Stomach (tissue), 19 donors: ENCODE measurements at places on chromosomes 6 and 20. TPM values are rescaled to one million over a fixed set of nuclear protein-coding genes. Genes with fewer than 3 reads are reported as not detected.

HNF4A gene
- polyA plus RNA-seq, result 18.5 TPM

SAYSD1 gene
- polyA plus RNA-seq, result 6.6 TPM

TMEM200A gene
- polyA plus RNA-seq, result 0.23 TPM

FAM83C gene
- not detected for polyA plus RNA-seq

OR2H2 gene
- polyA plus RNA-seq, result not detected

HINT3 gene
- 9.3 TPM for polyA plus RNA-seq

DPPA5 gene
- polyA plus RNA-seq, result not detected

GRCh38 chr6:43634702-43635303 lies 837 bp upstream of the MAD2L1BP start:
- DNase-seq, result no peak

DNA sequence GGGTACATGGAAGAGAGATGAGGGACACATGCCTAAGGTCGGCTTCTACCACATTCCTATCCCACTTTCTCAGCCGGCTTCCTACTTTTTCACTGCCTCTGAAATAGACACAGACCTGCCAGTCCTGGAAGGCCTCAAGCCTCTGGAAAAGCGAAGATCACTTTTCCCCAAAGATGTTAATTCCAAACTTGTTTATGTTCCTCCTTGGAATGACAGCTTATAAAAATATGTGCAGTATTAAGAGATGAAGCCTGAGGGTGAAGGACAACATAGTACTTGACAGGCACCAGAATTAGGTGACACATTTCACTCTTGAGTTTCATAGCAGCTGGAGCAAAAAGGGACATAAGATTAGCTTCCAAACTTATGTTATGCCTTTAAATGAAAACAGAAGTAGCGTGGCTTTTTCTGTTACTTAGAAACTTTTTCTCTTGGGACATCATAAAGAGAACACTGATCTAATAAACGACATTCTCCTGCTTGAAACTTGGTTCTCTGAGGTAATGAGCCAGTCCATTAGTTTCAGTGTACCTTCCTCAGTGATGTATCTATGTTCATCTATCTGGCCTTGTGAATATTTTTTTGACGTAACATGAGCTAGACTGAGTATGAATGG lies 25.3 kb downstream of the FOXO3 start:
- no peak for DNase-seq

DNA sequence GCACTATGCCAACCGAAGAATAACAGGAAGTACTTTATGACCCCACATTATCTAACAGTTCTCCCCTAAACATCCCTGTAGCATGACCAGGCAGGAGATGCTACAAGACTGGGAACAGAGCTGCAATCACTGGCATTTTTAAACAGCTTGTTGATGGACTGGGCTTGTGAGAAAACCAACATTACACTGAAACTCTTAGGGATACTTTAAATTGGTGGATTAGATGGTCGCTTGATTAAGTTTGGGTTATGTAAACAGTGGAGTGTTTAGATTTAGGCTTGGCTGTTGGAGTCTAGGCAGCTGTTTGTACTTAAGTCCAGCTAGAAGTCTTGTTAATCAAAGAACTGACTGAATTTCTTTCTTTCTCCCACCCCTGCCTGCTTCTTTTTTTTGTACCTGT lies 234.1 kb upstream of the BMP2 start:
- DNase-seq, result no peak

GRCh38 chr6:75418233-75418632 lies 75.4 kb downstream of the FILIP1 start:
- no peak for DNase-seq

- DNase-seq, result no peak
Measured at GRCh38 chr6:2426561-2427340, 181.3 kb upstream of the GMDS start.

- DNase-seq, result no peak
Measured at GRCh38 chr6:45027126-45027525, 301.0 kb upstream of the RUNX2 start.

- no peak for DNase-seq
Measured at GRCh38 chr6:41821266-41821665, 33.8 kb downstream of the TOMM6 start.

DNA sequence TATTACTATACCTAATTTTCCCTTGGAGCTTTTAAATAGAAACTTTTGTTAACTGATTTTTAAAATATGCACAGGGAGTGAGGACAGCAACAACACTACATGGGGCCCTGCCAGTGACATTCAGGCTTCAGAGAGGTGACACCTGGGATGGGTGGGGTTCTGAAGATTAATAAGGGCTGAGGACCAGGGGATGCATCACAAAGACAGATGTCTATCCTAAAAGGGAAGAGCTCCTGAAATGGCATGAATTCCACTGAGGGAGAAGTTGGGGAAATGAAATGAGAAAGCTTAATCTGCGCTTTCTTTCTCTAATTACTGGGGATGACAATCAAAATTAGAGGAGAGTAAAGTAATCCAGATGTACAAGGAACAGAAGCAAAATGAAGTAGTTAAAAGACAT lies 162.8 kb downstream of the BTBD9 start:
- DNase-seq, result no peak

DNA sequence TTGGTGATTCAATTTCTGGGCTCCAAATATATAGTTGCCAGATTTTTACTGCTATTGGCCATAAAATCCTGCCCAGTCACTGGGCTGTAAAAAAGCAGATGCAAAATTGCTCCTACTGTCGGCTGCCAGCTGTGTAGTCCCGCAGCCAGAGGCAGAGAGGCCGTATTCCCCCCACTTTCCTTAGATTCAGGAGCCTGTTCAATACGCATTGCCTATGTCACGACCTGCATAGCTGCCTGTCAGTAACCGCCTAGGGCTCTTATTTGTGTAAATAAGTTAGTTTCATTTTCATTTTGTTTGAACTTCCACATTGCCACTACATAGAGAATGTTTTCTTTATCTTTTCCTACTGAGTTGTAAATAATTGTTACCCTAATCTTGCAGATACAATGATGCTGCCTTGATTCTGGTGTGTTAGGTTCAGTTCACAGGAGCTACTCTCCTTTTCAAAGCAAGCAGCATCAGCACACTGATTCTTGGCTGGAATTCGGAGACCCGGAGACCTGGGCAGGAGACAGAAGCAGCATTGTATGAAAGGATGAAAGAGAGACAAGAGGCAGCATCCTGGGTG lies 46.0 kb upstream of the UST start:
- no peak for DNase-seq

DNA sequence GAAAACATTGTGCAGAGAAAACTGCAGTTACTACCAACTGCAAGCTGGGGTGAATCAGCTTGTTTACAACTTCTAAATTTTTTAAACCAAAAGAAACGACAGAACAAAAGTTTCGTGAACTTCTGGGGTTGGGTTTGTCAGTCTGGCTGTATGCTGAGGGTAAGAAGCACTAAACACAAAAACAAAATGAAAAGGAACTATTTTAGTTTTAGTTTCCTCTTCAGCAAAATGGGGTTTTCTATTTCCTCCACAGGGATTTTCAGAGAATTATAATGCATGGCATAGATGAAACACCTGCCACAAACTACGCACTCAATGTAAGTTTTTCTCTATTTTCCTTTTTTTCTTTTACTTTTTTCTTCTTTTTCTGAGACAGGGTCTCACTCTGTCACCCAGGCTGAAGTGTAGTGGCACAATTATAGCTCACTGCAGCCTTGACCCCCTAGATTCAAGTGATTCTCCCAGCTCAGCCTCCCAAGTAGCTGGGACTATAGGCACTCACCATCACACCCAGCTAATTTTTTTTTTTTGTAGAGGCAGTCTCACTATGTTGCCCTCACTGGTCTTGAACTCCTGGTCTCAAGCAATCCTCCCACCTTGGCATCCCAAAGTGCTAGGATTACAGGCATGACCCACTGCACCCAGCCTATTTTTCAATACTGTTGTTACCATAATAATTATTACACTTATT lies 40.6 kb downstream of the CGA start:
- DNase-seq, result no peak

DNA sequence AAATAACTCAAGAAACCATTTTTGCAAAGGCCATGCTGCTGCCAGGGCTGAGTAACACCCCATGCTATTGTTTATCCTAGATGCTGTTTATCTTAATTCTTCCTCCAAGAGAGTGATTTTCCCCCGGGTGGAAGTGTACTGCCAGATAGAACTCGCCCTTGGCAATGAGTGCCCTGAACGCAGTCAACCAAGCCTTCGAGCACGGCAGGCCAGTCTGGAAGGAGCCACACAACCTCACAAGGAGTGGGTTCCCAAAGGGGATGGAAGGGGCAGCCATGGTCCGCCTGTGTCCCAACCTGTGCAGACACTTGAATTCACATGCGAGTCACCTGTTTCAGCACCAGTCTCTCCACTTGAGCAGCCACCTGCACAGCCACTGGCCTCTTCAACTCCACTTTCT lies 31.9 kb downstream of the PNPLA1 start:
- DNase-seq, result no peak

DNA sequence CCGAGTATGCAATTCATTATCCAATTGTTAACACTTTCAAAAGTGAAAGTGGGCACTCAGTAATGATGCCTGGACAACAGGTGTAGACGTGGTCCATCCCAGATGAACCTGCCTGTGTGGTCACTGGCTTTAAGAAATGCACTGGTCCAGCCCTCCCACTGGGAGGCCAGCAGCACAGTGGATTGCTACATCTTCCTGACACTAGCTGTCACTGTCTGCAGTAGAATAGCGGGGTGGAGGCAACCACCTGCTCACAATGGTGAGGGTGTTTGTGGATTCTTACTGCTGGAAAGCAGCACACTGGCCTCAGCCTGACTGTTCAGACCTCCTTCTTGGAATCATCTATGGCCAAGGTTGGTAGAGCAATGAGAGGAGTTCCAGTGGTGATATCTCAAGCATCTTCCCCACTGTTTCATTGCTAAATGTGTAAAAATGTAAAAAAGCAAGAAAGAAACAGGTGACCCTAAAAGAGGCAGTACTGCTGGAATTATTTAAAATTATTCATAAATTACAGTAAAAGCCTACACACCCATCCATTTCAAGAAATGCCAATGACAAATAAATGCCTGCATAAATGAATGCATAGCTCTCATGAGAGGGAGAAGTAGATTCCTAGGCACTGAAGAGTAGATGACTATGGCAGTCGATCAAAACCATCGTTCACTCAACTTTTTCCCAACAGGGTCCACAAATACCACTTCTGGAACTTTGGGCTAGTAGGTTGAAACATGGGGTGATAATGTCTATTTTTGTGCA lies 228.0 kb upstream of the PLN start:
- DNase-seq, result no peak

- DNase-seq, result peak; percentile 61
Measured at GRCh38 chr6:142902636-142903053, 42.3 kb downstream of the HIVEP2 start.

GRCh38 chr20:20993372-20993771 lies 112.8 kb downstream of the LINC00237 start:
- DNase-seq, result no peak

DNA sequence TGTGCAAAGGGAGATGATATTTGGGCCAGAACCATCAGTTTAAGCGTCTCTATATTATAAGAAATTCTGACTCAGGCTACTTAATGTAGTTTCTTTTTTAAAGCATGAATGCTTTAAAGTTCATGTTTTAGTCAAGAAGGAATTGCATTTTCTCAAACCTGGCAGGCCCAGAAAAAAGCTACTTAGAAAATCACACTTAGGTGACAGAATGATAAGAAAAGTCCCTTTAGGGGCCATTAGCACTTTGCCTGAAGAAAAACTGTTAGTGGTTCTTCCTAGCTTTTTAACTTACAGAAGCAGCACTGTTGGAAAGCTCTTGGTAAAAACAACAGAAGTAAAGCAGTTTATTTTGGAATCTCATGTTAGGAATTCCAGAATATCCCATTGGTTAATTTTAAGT lies 387.8 kb downstream of the PLCB1 start:
- DNase-seq, result no peak

DNA sequence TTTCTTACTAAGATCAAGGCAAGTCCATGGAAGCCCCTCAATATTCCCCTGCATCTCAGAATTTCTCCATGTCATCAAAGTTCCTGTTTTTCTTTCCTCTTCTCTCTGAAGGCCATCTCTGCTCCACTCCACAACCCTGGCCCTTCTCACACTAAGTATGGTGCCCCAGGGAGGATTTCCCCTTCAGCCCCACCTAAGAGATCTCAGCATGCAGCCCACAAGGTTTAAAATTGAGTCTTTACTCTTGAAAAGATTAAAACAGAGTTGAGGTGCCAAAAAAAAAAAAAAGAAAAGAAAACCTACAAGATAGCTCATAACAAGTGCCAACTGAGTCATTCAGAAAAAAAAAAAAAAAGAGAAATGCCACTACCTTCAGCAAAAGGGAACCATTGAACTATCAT lies 36.5 kb upstream of the TNFAIP3 start:
- no peak for DNase-seq

DNA sequence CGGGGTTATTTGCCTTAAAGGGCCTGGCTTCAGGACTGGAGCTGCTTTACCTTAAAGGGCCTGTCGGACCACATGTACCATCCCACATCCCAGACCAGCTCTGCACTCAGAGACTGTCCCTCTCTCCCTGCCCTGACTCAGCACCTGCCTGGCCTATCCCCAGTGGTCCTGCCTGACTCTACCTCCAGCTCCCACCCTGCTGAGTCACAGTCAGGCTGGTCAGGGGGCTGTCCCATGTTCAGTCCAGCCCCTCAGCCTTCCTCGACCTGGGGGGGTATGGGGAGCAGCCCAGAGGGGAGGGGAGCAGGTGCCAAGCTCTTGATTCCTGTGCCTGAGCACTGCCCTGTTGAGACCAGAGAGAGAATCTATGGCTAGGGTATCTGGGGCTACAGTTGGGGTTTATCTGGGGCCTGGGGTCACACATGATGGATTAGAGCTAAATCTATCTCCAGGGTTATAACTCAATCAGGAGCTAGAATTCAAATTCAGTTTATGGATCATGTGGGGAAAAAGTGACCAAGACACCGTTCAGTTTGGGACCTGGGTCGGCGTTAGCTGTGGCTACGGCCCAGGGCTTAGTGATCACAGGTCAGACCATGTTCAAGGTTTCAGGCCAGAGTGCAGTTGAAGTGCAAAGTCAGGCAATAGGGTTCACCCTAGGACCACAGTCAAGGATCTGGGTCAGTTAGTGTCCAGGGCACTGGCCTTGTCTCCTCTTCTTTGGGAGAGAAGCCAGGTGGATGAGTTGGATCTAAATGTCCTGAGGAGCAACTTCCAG lies 9.4 kb upstream of the TRIB3 start:
- DNase-seq, result no peak

GRCh38 chr6:134240665-134241431 lies 77.1 kb downstream of the SGK1 start:
- peak; percentile 73 for DNase-seq

DNA sequence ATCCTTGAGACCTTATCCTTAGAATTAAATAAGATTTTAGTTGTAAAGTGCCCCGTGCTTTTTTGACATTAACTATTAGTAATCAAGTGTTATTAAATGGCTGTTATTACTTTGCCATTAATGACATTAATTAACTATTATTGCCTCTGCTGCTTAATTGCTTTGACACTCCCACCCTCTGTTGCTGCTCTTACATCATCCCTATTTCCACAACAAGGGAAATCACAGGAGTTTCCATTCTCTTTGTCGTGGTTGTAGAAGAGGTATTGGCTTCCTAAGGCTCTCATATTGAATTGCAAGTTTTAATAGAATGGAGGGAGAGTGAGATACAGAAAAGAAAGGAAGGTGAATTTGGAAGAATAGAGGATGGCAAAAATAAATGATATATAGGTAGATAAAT lies 545.8 kb downstream of the MMUT start:
- no peak for DNase-seq
